ENCODE measurements at places on chromosomes 7 and 10.
A peak's percentile ranks its signal among the peaks of the same experiment; 100 is the strongest.

DNA sequence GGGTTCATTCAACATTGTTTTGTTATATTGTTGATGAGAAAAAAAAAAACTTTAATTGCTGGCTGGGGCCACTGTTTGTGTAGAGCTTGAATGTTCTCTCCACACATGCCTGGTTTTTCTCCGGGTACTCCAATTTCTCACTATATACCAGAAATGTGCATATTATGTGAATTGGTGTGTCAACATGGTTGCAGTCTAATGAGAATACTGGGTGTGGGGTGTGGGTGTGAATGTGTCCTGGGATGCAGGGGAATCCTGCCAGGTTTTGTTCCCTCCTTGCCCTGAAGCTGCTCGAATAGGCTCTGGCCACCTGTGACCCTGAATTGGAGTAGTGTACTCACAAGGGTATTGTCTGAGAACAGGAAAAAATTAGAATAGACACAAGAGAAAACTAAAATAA is 81.4 kb downstream of the VIM start:
- ATAC-seq, result no peak

DNA sequence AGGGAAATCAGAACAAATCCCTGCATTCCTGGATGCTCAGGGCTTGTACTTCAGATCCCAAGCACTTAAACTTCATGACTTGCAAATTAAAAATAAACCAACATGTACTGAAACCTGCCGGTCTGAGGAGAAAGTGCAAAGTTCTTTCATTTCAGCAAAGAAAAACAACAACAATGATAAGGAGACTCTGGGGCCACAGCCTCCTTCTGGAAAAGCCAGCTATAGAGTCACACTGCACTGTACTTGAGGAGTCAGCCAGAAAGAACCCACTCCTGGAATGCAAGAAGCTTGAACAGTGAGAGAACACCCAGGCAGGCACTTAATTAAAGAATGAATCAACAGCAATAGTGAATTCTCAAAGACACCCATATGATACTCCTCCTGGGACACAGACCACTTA is 49.7 kb upstream of the TM9SF3 start:
- no peak for ATAC-seq

DNA sequence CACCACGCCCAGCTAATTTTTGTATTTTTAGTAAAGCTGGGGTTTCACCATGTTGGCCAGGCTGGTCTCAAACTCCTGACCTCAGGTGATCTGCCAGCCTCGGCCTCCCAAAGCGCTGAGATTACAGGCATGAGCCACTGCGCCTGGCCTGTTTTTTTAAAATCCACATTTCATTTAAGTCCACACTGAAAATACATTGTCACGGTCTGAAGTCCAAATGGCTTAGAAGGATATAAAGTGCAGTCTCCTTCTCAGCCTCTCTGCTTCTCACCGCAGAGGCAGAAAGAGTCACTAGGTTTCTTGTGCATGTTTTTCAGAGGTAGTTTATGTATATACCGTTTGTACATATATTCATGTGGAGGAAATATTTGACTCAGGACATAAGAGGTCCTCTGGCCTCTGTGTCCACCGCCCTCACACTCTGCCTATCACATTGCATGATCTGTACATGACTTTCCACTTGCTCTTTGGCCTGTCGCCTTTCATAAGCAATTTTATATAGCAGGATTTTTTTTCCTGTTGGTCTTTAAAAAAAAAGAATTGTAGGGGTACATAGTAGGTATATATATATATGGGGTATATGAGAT is 42.9 kb downstream of the BLNK start:
- ATAC-seq, result no peak

GRCh38 chr7:6553448-6554044 is 2.3 kb upstream of the GRID2IP start:
- ATAC-seq, result no peak

DNA sequence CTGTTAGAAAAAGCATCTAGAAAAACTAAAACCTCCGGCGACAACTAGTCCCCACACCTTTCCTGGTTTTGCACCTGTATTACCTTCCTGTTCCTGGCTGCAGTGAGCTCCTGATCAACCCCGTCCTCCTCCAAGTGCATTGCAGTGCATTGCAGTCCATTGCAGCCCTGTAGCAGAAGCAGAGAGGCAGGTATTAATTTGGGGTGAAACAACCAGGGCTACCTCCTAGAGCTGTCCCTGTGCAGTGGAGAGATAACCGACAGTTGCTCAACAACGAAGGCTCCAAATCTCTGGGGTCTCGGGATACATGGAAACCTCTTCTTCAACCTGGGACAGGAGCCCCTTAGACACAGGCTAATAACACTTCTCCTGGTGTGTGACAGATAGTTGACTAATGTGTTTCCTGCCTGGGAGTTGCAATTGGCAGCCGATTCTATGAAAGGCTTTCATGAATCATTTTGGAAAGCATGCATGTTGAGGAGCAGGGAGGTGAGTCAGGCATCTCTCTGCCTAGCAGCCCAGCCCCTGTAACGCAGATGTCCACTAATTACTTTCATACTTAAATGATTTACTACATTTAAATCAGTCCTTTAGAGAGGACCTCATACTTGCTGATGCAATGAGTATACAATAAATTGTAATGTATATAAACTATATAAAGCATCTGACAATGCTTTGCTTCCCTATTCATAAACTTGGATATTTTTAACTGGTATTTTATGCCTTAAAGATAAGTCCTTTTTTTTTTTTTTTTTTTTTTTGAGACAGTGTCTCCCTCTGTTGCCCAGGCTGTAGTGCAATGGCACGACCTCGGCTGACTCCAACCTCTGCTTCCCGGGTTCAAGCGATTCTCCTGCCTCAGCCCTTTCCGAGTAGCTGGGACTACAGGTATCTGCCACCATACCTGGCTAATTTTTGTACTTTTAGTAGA is 59.0 kb downstream of the PRR15 start:
- no peak for ATAC-seq

DNA sequence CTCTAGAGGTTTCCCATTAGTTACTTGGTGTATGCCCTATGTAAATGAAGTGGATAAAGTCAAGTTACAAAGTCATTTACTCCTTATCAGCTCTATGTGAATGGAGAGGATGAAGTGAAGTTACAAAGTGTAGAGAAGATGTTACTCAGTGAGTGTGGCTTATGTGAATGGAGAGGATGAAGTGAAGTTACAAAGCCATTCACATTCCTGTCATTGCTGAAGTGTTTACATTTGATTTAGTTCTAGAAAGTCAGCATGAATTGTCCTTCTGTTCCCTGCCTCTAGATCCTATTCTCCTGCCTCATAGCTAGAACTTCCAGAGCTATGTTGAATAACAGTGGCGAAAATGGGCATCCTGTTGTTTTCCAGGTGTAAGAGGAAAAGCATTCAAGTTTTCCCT is 880.1 kb downstream of the DNAJB9 start:
- no peak for ATAC-seq

DNA sequence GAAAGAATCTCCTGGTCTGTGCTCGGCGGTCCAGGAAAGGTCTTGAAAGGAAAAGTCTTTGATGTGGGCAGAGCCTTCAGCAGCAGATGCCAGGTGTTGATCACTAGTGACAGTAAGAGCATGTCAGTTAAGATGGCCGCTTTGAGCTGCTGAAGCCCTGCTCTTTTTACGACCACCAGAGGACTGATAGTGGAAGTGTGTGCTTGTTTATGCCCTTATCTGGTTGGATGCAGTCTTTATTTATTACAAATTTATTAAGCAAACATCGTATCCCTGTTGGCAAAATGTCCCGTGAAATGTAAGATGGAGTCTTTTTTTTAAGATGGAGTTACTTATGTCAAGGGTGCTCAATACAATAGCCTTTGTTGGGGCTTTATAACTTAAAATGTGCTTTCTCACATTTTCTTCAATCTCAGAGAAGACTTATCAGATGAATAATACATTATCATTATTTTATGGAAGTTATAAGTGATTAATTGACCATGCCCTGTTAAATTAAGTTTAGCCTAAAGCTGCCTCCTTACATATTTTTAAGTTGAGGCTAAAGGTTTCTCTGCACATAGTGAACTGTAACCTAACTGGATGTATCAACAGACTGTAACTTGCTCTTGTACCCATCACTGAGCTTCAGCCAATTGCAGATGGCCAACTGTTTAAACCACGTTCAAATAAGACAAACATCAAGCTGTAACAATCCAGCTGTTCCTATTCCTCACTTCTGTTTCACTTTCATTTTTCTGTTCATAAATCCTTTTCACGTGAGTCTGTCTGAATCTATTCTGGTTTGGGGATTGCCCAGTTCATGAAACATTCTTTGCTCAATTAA is 97.4 kb upstream of the PIK3CG start:
- ATAC-seq, result peak; percentile 74

DNA sequence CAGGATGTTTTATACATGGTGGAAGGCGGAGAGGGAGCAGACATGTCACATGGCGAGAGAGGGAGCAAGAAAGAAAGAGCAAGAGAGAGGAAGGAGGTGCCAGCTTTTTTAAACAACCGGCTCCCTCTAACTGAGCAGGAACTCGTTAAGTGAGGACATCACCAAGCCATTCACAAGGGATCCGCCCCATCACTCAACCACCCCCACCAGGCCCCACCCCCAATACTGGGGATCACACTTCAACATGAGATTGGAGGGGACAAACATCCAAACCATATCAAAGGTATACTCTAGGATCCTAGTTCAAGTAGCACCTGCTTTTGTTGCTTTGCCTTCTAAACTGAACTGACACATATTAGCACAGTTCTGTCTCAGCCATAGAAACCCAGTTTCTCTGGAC is 141.9 kb upstream of the KLF14 start:
- ATAC-seq, result no peak

DNA sequence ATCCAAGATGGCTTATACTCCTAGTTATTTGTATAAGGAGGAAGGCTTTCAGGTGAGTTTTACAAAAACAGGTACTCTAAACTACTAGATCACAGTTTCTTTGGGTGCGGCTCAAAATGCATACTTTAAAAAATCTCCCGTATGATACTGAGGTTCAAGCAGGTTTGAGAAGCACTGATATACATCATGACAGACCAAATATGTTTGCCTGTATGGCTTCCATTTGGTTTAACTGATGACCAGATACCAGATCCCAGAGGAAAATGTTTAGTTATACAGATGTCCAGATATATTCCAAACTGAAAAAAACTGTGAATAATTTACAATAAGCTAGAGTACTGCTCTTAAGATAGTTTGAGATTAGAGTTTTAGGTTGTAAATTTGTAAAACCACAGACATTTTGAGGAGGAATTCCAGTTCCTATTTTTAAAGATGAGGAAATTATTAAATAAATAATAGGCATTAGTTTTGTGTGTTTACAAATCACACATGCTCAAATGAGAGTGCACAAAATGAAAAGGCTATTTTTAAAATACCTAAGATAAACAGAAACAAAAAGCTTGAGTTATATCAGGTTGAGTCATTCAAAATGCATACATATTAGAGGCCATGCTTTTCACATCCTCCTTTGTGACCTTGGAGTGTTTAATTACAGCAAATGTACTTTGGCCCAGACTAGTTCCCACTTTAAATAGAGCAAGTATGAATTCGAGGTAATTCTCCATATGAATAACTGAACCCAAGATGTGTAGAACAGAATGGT is 60.5 kb downstream of the SEMA3C start:
- no peak for ATAC-seq

DNA sequence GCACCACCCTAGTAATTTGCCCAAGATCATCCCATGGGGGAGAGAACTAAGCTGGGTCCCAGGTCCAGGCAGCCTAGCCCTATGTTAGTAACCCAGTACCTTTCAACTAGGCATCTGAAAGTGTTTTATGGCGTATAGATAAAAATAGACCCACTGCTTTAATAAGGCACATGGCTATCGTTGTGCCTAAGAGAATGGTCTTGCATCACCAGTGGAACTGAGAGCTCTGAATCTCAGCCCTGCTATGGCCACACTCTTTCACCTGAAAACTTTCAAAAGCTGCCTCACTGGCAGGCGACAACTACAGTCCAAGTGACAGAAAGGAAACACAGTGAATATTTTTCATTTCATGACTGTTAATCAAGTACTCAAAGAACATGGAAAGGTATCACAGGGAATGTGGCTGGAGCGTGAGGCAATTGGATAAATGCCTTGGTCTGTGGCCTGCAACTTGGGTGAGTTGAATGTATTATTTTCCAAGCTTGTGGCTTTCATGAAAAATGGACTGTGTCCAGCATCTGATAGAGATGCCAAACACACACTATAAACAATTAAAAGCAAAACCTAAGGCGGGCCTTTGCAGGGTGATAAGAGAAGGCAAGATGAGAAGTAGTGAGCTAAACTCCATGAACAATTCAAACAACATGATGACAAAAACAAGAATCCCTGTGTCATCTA is 18.0 kb upstream of the SFMBT2 start:
- ATAC-seq, result no peak

DNA sequence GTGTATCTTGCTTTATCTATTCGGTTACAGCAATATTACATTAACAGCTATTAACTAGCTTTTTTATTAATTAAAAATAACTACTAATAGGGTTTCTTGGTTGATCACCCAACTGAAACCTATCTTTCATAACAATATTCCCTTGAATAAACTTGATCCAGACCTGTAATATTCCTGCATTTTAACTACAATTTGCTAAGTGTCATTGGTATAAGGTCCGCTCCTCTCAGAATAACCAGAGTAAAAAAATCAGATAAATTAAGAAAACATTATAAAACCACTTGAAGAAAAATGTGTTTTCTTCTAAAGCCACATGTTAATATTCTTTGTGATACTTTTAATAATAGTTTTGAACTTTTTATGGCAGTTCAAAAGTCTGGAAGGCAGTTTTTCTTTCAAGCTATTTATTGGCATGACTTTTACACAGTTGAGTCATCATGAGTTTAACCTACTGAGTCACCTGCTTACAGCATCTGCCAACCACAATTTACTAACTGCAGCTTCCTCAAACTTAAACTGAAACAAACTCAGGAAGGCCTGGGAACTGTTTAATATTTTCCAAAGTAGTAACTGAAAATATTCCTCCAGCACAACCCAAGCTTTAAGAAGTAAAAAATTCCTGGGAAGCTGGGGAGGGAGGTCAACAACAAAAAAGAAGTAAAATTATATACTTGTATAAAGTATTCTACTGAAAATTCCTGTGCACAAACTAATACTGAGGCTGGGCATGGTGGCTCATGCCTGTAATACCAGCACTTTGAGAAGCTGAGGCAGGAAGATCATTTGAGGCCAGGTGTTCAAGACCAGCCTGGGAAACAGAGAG is 103.2 kb downstream of the NRBF2 start:
- ATAC-seq, result peak; percentile 83

DNA sequence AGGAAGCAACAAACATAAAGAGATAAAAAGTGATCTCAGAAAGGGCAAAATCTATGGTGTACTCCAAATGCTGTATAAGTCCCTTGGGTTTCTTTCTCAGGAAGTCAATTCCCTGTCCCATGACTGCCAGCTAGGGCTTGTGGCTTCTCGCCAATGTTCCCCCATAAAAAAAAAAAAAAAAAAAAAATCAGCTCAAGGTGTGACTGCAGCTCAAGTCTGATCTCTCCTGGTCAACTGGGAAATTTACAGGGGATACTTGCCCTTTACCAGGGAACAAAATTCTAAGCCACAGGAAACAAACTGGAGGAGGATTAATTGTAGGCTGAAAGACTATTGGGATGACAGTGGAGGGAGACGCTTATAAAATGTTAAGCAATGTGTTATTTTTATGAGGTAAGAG is 76.0 kb downstream of the PCGF5 start:
- no peak for ATAC-seq

GRCh38 chr7:141558544-141559183 is 7.5 kb downstream of the AGK start:
- no peak for ATAC-seq

GRCh38 chr10:97923057-97923456 is 73.4 kb downstream of the GOLGA7B start:
- ATAC-seq, result no peak

Measured in stimulated activated memory B cell treated with anti-CD40 and anti-IgM and Interleukin-4, amounts not matched to agents 10 μg/mL and 1 μg/mL and 100 μg/mL, for 72 hours (primary cell).